ENCODE measurements at places on chromosomes 2 and 18. TPM values are rescaled to one million over a fixed set of nuclear protein-coding genes. Genes with fewer than 3 reads are reported as not detected.
A peak's percentile ranks its signal among the peaks of the same experiment; 100 is the strongest.

GRCh38 chr2:3498783-3499394 is 20.4 kb downstream of the ADI1 start:
- H3K27me3 ChIP-seq = no peaks in the 10 kb centered on the region
- H3K27ac ChIP-seq = no peak overlapping the region
- DNase-seq = no peak

FHOD3 gene
- total RNA-seq = 0.90 TPM

DNA sequence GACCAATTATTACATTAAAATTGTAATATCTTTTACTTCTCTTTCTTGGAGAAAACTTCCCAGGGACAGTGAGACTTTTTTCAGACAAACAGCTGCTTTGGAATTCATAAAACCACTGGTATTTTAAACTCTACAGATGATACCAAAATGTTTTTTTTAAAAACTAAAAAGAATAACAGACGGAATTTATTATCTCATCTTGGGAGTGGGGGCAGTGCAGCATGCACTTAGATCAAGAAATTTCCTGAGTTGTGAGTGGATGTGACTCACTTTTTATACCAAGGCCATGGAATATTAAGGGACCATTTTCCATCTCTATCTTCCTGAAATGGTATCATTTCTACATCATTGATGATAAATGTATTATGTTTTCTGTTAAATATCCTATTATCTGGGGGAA is 422.8 kb upstream of the HNRNPA3 start:
- H3K27ac ChIP-seq = no peak overlapping the region
- H3K4me1 ChIP-seq = no peaks in the 10 kb centered on the region
- H3K36me3 ChIP-seq = no peaks in the 10 kb centered on the region
- H3K27me3 ChIP-seq = no peaks in the 10 kb centered on the region
- H3K4me3 ChIP-seq = no peak overlapping the region
- no peak for DNase-seq

COBLL1 gene
- 3.0 TPM for total RNA-seq

HOXD3 gene
- total RNA-seq = 0.28 TPM

GRCh38 chr2:174800436-174801205 is 36.3 kb upstream of the CHRNA1 start:
- H3K4me3 ChIP-seq = no peak overlapping the region
- H3K36me3 ChIP-seq = no peaks in the 10 kb centered on the region
- no peak for DNase-seq

OXER1 gene
- total RNA-seq = 0.57 TPM

DNA sequence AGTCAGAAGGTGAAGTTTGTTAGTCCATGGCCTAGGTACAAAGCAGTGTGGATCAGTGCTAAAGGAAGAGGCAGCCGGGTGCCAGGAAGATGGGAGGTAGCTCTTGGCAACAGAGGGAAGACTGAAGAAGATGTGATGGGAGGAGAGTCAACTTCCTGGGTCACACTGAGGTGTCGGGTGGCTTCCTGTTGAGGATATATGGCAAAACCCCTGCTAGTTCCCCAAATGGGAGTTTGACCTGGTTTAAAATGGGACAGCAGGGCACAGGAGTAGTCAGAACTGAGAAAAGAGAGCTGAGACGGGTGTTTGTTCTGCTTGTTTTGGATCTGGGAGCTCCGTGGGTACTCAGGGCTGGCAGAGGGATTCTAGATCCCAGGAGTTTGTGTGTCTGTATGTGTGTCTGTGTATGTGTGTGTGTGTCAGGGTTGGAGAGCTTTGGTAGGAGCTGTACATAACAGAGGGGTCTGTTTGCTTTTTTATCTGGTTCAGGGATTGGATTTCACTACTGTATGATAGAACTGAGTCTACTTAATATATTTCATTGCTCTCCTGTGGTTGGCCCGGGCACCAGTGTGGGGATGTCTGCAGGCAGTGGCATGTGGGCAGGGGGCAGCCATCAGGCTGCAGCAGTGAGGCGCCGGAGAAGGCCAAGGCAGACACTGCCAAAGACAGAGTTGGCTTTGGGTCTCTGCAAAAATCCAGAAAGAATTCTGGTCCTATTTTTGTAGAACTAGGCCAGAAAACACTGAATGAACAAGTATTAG is 17.1 kb downstream of the MXD1 start:
- H3K27ac ChIP-seq = peak overlapping the region; percentile 1
- no peak overlapping the region for H3K4me3 ChIP-seq
- DNase-seq = no peak
- H3K27me3 ChIP-seq = no peaks in the 10 kb centered on the region
- H3K36me3 ChIP-seq = peaks cover 74% of the 10 kb centered on the region
- H3K4me1 ChIP-seq = peaks cover 5% of the 10 kb centered on the region

AFF3 gene
- total RNA-seq = 9.7 TPM

DNA sequence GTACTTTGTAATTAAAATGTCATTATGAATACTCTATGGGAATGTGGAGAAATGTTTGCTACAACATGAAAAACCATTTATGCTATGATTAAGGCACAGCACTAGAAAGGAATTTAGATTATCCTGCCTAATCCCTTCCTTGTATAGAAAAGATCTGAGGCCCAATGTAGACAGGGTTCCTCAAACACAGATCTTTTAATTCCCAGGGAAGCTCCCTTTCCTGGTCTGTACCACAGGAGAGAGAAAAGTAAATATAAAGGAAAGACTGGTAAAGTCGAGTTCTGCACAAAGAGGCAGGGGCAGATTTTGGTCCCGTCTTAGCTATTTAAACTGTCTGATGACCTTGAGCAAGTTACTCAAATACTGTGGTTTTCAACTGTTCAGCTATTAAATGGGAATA is 84.7 kb downstream of the ICA1L start:
- no peak overlapping the region for H3K4me3 ChIP-seq
- H3K4me1 ChIP-seq = no peaks in the 10 kb centered on the region
- DNase-seq = no peak
- H3K27ac ChIP-seq = no peak overlapping the region
- H3K36me3 ChIP-seq = peaks cover 29% of the 10 kb centered on the region

- no peak for DNase-seq
- H3K4me1 ChIP-seq = peaks cover 2% of the 10 kb centered on the region
- H3K27me3 ChIP-seq = no peaks in the 10 kb centered on the region
- no peak overlapping the region for H3K4me3 ChIP-seq
Measured at GRCh38 chr2:85017411-85018048, 46.6 kb downstream of the KCMF1 start.

GRCh38 chr2:9264301-9264700 is 57.7 kb downstream of the ASAP2 start:
- no peak overlapping the region for H3K4me3 ChIP-seq
- no peaks in the 10 kb centered on the region for H3K36me3 ChIP-seq
- no peak overlapping the region for H3K27ac ChIP-seq
- no peaks in the 10 kb centered on the region for H3K4me1 ChIP-seq
- H3K27me3 ChIP-seq = no peaks in the 10 kb centered on the region

MYO3B gene
- 0.71 TPM for total RNA-seq

IGFBP2 gene
- 189 TPM for total RNA-seq

SH3RF3 gene
- total RNA-seq = 3.2 TPM

DNA sequence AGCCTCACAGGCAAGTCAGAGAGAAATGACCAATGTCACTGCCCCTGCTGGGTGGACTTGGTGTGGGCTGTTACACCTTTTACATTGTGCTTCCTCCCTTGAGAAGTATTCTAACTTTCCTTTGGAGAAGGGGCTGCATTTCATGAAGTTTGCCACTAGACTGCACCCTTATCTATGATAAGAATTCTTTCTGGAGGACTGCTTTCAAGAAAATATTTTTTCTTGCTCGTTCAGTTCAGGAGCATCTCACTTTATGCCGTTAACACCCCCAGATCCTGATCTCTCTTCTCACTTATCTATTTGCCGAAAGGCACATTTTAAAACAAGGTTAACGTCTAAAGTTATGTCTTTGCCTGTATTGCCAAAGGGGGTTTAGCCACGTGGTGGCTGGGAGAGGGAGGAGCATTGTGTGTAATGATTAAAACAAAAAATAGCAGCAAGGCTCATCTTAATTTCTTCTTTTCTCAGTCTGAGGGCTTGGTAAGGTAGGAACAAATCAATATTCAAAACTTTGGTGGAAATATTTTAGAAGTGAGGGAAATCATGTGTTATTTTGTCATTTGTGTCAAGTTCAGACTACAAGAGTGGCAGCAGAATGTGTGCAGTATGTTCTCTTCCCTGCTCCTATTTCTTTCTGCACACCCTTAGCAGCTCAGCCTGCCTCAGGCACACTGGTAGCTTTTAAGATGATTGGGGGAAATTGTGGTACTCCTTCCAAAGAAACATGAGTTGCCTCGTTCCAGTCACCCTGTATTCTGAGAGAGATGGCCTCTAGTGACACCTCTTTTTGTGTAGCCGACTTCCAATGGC is 1.6 kb upstream of the IGFBP5 start:
- DNase-seq = no peak
- H3K27ac ChIP-seq = no peak overlapping the region
- H3K27me3 ChIP-seq = peaks cover 48% of the 10 kb centered on the region
- no peak overlapping the region for H3K4me3 ChIP-seq

GRCh38 chr2:219180961-219181360 is 2.9 kb downstream of the RETREG2 start:
- peaks cover 15% of the 10 kb centered on the region for H3K4me1 ChIP-seq
- peaks cover 51% of the 10 kb centered on the region for H3K36me3 ChIP-seq
- no peak overlapping the region for H3K4me3 ChIP-seq
- DNase-seq = no peak
- H3K27me3 ChIP-seq = no peaks in the 10 kb centered on the region

- H3K4me3 ChIP-seq = no peak overlapping the region
- H3K36me3 ChIP-seq = no peaks in the 10 kb centered on the region
- no peak for DNase-seq
- H3K27me3 ChIP-seq = no peaks in the 10 kb centered on the region
Measured at GRCh38 chr18:29164993-29165599, 988.2 kb upstream of the CDH2 start.

GRCh38 chr2:237596520-237597195 is 6.1 kb upstream of the RAB17 start:
- H3K4me1 ChIP-seq = no peaks in the 10 kb centered on the region
- no peaks in the 10 kb centered on the region for H3K27me3 ChIP-seq

DNA sequence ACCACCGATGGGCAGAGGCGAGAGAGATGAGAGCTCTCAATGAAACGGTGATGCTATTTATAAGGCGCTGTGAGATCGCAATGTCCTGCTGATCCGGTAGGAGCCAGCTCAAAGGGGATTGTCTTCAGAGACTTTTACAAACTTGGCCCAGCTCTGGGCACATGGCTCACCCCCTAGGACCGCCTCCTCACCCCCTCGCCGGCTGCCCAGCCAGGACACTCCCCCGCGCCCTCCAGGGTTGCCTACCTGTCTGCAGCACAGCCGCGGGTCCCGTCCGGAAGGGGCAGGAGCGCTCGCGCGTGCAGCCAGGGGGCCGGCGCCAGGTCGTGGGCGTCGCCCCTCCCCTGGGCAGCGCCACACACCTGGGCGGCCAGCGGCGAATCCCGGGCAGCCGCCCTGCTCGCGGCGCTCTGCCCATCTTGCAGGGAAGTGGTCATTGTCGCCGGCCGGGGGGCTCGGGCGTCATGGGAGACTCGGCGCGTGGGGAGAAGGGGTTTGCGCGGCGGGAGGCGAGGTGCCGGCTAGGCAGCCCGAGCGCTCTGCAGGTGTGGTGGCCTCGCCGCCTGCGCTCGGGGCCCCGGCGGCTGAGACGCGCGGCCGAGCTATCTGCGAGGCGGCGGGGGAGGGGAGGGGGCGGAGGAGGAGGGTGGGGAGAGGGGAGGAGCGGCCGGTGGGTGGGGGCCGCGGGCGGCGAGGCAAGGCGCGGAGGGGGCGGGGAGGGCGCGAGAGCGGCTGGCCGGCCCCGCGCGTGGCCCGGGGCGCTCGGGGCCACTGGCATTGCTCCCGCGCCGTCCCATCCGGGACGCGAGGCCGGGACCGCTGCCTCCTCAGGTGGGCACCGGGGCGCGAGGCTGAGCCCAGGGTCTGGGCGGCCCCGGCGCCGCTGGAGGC is at the start of gene GRB14:
GRB14 (minus strand) TSS at position 610 of the 891 bp plus-strand sequence; CDS start at position 437, 173 bp downstream.
- H3K4me3 ChIP-seq = no peak within 1 kb of the TSS
- peaks cover 7% of the 10 kb centered on the region for H3K4me1 ChIP-seq
- no peak within 1 kb of the TSS for H3K27ac ChIP-seq
- H3K27me3 ChIP-seq = peaks cover 47% of the 10 kb centered on the region
- no peak for DNase-seq

- DNase-seq = peak; percentile 1
- no peaks in the 10 kb centered on the region for H3K27me3 ChIP-seq
Measured at GRCh38 chr18:22983175-22983574, 50.0 kb downstream of the RBBP8 start.

ATP6V1B1 gene
- total RNA-seq = 0.19 TPM

DNA sequence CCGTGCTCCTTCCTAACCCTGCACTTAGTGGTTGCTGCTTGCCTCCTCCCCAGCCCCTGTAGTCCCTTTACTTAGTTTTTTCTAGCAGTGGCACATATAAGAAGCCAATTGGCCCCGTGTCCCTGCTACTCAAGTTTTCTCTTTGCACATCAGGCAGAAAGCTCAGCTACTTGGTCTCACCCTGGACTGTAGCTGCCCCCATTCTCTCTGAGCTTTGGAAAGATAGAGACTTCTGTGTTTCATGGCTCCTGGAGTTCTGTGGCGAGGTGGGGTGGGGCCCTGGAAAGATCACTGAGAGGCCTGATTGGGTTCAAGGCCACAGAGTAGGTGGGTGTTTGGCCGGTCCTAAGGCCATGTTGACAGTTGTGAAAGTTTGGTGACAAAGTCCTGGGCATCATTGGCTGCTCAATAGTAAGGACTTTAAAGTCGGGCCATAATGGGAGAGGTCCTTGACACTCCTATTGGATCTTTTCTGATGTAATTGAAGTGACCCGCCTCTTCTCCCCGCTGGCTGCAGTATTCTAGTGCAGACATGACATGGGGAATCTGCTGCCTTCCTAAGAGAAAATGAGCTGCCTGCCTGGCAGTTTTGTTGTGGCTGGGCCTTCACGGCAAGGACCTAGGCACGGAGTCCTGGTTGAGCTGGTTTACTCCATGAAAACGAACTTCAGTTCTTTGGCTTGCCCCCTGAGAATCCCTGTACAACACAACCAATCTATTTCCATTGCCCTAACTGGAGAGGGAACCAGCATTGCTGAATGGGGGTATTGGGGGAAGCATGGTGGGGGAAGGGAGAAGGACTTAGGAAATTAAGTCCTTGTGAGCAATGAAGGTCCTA is 26.2 kb upstream of the CYP27A1 start:
- H3K36me3 ChIP-seq = peaks cover 40% of the 10 kb centered on the region
- H3K27me3 ChIP-seq = no peaks in the 10 kb centered on the region
- H3K4me3 ChIP-seq = no peak overlapping the region
- no peaks in the 10 kb centered on the region for H3K4me1 ChIP-seq

OR6B2 gene
- not detected for total RNA-seq

DNA sequence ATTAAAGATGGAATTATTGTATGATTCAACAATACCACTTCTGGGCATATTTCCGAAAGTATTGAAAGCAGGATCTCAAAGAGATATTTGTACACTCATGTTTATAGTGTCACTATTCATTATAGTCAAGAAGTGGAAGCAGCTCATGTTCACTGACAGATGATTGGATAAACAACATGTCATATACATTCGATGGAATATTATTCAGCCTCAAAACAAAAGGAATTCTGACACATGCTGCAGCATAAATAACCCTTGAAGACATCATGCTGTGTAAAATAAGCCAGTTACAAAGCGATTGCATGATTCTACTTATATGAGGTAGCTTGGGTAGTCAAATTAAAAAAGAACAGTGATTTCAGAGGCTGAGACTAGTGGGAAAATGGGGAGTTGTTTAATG is 39.3 kb upstream of the PROKR1 start:
- H3K27me3 ChIP-seq = no peaks in the 10 kb centered on the region
- H3K27ac ChIP-seq = no peak overlapping the region
- no peak for DNase-seq
- H3K36me3 ChIP-seq = no peaks in the 10 kb centered on the region
